ENCODE measurements at places on chromosomes 3 and 15.
A peak's percentile ranks its signal among the peaks of the same experiment; 100 is the strongest.

- no peak for DNase-seq
These were observed 45.3 kb upstream of the VPS8 start for GRCh38 chr3:184766555-184767261.

- no peak for DNase-seq
These were observed 88.8 kb upstream of the HES1 start for GRCh38 chr3:194046995-194047645.

DNA sequence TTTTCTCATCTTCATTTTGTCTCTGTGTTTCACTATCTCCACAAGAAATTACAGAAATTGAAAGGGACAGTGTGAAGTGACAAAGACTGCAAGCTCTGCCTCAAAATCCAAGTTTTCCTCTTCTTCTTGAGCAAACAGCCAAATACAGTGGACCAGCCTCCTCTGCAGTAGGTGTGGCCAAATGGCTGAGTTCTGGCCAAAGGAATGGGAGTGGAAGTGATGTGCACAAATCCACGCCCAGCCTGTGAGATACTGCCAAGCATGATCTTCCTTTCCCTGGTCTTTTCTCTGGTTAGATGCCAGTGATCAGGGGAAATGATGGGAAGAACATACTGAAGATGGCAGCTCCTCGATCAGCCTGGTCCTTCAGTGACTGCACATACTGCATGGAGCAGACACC lies 111.0 kb upstream of the CPNE4 start:
- no peak for DNase-seq

- DNase-seq: no peak
These were observed 210.7 kb downstream of the TLE3 start for GRCh38 chr15:69887009-69887408.

GRCh38 chr3:55075846-55076245 lies 148.0 kb upstream of the LRTM1 start:
- DNase-seq: no peak

DNA sequence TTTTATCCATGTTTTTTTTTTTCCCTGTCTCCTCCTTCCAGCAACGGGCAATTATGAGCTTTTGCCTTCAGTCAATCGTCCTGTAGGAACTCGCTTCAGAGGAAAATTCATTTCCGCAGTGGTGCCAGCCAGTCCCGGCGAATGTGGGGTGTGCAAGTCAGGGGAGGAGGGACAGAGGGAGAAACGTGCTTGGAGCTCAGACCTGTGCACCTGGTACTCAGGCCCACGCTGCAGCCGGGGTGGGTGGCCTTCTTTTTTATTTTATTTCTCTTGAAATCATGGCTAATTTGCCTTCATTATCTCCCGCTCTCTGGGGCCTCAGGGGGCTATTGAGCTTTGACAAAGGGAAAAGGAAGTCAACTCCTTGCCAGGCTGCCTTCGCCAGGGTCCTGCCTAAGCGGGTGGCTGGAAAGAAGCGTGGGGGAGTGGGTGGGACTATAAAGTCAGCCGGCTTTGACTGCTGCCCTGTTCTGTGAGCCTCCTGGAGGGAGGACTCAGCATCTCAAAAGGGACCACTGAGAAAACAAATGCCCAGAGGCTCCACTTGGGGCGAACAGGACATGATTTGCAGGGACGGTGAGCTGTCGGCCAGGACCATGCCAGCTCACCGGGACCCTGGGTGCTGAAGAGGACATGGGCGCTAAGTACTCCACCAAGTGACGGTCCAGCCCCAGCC lies 5.5 kb downstream of the GRIP2 start:
- DNase-seq: no peak

DNA sequence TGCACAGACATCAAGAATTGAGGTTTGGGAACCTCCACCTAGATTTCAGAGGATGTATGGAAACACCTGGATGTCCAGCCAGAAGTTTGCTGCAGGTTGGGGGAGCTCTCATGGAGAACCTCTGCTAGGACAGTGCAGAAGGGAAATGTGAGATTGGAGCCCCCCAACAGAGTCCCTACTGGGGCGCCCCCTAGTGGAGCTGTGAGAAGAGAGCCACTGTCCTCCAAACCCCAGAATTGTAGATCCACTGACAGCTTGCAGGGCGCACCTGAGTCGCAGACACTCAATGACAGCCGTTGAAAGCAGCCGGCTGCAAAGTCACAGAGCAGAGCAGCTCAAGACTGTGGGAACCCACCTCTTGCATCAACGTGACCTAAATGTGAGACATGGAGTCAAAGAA lies 34.6 kb upstream of the EPHA6 start:
- peak; percentile 3 for DNase-seq

DNA sequence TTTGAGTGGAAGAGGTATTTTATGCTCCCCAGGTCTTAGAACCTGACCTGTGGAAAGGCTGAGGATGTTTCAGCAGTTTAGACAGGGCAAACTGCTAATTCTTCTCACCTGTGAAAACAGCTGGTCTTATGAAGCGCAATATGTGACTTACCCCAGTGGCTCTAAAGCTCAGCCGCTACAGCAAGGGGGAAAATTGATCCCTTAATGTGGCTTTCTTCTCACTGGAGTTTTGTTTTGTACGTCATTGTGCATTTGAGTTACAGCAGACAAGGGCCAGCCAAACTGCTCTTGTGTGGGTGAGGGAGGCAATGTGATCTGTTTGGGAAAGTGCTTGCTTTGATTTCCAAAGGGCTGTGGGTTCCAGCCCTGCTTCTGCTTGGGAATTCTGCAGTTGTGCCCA lies 293.4 kb upstream of the LRRFIP2 start:
- DNase-seq: no peak

GRCh38 chr3:71226565-71227269 lies 356.8 kb downstream of the FOXP1 start:
- DNase-seq: peak; percentile 98

GRCh38 chr15:60362321-60363086 lies 35.3 kb downstream of the ANXA2 start:
- DNase-seq: peak; percentile 93

DNA sequence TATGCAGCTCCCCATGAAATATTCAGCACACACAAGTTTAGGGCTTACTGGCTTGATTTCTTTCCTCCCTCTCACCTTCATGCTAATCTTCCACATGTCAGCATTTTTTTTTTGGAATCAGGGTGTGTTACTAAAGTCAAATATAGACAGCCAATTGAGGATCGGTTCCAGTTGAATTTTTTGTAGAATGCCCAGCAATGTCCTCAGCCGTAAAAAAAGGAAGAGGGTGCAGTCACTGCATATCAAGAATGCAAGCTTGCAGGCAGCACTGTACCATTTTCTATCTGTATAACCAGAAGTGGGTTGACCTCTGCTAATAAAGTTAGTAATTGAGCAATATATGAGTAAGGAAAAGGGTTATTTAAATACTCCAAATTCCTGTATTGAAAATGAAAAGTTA lies 51.4 kb upstream of the CHMP2B start:
- DNase-seq: no peak

DNA sequence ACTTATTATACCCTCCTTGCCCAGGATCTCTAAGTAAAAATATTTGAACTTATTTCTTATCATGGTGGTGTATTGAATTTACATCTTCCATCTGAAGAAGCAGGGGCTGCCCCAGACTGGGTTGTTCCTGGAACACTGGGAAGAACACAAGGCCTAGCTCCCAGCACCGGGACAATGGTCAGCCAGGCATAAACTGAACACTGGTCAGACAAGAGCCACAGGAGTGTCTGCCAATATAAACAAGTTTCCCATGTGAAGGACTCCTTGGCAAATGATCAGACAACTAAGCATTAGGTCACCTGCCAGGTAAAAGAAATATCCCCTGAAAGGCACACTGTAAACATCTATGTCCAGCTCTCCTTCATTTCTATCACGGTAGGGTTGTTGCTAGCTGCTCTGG lies 172.4 kb downstream of the ATP8B4 start:
- DNase-seq: no peak

DNA sequence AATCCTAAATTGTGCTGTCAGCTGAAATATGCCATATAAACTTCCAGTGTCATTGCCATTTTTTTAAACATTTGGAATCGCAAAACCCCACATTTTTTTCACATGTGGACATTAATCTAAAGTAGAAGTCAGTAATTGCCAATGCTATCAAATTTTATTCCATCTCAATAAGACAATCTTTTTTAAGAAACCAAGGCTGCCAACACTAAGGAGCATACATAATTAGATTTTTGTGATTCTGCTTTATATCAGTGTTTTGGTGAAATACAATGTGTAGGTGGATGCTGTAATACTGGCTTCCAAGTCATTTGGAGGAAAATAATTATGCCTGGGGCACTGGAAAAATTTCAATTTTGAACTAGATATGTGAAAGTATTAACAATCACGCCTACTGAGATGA lies 256.7 kb downstream of the ZPLD1 start:
- no peak for DNase-seq

GRCh38 chr15:37142371-37142770 lies 42.0 kb upstream of the MEIS2 start:
- no peak for DNase-seq

DNA sequence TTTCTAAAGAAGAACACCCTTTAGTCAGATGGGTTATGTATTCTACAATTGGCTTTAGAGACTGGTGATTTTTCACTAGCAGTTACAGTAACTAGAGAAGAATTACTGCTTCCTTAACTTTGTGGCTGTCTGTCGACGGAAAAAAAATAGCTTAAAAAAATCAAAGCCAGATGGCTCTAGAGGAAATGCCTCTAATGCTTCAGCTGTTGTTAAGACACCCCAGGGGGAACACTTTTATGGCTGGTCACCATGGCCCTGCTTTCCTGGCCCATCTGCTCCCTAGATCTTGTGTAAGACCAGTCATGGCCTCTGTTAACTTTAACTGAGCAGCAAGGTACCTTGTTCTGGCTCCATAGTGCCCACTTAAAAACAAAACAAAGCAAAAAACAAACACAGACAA lies 198.6 kb upstream of the PLSCR5 start:
- DNase-seq: no peak

DNA sequence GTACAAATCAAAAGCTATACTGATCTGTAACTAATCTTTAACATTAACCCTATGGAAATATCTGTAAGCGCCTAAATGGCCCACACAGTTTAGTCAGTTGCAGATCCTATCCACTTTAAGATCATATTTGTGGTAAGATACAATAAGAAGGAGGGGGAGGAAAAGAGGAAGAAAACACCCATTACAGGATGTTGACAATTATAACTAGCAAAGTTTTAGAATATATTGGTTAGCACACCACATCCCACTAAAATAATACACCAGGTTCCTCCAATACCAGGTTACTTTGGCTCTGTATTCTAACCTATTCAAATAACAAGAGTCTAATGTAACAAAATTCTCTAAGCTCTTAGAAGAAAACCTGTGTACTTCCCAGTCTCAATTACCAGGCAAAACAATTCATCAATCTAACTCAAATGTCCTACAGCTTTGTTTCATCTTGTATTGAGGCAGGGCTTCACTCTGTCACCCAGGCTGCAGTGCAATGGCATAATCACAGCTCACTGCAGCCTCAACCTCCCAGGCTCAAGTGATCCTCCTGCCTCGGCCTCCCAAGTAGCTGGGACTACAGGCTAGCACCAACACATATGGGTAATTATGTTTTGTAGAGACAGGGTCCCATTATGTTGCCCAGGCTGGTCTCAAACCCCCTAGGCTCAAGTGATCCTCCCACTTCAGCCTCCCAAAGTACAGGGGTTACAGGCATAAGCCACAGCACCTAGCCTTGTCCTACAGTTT lies 4.2 kb downstream of the SLC4A7 start:
- DNase-seq: peak; percentile 16

DNA sequence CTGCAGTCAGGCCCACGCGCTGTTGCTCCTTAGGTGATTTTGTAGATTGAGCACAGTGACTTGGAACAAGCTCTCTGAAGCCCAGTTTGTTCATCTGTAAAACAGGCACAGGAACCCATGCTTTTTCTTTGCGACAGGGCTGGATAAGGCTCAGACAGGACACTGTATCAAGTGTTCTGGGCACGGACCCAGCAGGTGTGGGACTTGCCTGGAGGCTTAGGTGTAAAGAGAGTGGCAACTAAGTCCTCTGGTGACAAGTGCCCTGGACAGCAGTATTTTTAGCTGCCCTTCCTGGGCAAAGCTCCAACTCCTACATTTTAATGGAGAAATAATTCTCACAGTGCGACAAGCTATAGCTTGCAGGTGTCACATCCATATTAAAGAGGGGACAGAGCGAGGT lies 32.2 kb downstream of the CD276 start:
- DNase-seq: no peak

GRCh38 chr3:130656627-130657026 lies 90.0 kb downstream of the PIK3R4 start:
- no peak for DNase-seq

DNA sequence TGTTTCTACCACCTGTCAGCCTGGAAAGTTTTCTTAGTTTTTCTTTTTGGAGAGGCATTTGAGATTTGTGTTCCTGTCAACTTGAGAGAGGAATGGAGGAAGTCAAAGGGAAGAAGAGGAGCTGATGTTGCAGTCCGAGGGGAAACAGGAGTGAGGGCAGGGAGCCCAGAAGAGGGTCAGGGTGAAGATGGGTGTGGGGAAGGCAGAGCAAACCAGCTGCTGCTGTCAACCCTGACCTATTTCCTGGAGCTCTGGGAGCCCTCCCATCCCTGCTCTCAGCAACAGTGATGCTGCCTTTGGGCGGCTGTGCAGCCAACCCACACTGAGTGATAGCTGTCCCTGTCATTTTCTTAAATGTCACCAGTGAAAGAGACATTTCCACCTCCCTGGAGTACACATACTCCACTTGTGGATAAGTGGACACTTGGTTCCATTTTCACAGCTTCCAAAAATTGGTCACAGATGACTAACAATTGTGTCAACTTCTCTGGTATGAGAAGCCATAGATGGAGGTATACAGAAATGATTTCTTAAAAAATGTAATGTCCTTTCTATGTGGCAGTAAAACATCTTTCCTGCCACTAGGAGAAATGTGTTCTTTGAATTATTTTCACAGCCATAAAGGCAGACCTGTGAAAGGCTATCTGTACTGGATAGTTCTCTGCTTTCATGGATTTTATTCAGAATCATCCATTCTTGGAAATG lies 556.3 kb upstream of the TBL1XR1 start:
- DNase-seq: no peak

- DNase-seq: no peak
These were observed 25.3 kb downstream of the NPTN start for GRCh38 chr15:73607843-73608242.

- no peak for DNase-seq
These were observed 12.4 kb upstream of the NFKBIZ start for GRCh38 chr3:101836652-101837598.

- no peak for DNase-seq
These were observed 4.9 kb upstream of the AEN start for GRCh38 chr15:88616240-88616639.

DNA sequence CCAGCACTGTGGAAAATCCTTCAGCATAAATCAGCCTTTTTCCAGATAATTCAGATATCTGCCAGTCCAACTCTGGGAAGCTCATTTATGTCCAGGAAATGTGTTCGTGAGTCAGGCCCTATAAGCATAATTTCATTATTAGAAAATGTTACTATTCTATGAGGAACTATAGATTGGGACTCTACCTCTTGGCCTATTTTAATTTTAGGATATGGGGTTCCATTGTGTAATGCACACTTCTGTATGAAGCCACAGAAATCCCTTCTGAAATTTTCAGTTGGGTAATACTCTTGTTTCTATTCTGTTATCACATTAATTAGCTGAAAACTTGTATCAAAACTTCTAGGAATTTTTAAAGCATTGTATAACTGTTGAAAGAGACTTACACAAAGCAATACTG lies 43.9 kb upstream of the IL12A start:
- DNase-seq: no peak

Data from activated CD4-positive, alpha-beta T cell treated with anti-CD3 and anti-CD28 coated beads, Interleukin-10, Interleukin-2, amounts not matched to agents 100 ng/mL and 50 ng/mL, durations not matched to agents 16 hours and 8 hours (primary cell).